ENCODE measurements at places on chromosomes 13 and 19.

DNA sequence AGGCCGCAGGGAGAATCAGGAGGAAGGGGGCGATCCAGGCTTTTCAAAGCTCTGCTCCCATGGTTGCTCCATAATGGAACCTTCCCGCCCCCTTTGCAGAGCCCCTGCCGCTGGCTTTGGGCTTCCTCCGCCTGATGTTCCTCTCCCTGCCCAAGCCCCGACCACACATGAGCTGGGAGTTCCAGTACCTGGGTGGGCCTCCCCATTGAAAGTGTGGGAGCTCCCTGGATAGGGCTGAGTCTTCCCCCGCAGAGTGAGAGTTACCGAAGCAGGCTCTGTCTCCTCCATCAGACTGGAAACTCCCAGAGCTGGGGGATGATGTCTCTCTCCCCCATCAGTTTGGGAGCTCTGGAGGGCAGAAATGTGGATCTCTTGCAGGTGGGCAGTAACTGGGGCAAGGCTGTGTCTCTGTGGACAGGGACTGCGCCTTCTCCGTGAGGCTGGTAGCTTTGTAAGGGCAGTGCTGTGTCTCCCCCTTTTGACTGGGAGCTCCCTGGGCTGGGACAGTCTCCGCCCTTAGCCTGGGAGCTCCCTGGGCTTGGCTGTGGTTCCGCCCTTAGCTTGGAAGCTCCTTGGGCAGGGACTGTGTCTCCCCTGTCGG, 722 bp downstream of the DCAF15 start:
- DNase-seq, result no peak

DNA sequence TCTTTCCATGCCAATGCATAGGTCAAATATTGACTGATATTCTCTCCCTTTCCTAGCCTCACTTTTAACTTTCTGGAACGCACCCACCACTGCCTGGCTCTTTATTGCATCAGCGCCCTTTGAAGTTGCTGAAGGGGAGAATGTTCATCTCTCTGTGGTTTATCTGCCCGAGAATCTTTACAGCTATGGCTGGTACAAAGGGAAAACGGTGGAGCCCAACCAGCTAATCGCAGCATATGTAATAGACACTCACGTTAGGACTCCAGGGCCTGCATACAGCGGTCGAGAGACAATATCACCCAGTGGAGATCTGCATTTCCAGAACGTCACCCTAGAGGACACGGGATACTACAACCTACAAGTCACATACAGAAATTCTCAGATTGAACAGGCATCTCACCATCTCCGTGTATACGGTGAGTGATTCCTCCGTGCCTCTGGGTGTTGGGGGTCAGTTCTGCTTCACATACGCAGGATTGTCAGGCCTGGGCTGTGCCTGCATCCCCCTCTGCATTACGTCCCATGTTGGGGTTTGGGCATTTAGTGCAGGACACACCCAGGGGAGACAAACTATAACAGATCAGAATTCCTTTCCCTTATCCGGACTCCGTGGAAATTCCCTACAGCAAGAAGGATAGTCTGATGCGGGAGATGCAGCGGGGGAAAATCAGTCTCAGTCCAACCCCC, 1.3 kb downstream of the CEACAM21 start:
- DNase-seq, result no peak

DNA sequence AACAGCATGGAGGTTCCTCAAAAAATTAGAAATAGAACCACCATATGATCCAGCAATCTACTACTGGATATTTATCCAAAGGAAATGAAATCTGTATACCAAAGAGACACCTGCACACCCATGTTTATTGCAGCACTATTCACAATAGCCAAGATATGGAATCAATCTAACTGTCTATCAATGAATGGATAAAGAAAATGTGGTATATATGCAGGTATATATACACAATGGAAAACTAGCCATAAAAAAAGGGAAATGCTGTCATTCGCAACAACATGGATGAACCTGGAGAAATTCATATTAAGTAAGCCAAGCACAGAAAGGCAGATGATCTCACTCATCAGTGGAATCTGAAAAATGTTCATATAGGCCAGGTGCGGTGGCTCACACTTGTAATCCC, 2.5 kb downstream of the ZNF780B start:
- no peak for DNase-seq

DNA sequence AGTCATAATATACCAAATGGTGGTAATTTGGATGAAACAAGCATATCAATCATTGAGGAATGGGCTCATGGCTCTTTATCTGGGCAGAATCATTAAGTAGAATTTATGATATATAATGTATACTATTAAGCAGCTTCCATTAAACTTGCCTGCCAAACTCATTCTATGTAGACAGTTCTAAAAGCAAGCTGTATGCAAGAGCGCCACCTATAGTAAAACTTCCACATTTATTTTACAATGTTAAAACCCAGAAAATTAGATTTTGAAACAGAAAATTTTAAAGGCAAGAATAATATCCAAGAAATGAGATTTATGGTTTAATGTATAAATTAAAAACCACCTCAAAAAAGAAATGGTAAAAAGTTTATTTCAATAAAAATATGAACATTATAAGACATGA, 161.5 kb downstream of the MZT1 start:
- no peak for DNase-seq

- no peak for DNase-seq
These were observed 553 bp downstream of the NAPA start for GRCh38 chr19:47514151-47514868.

GRCh38 chr19:6721773-6722172, 1.3 kb upstream of the C3 start:
- no peak for DNase-seq

DNA sequence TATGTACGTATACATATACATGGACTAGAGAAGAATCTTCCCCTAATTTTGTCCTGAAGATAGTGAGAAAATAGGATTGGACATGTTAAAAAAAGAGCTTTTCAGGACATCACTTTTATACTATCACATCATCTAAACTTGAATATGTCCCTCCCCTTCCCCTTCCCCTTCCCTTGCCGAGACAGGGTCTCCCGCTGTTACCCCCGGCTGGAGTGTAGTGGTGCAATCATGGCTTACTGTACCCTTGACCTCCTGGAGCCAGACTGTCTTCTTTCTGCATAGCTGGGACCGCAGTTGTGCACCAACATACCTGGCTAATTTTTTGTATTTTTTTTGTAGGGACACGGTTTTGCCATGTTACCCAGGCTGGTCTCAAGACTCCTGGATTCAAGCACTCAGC, 6.6 kb downstream of the HNRNPM start:
- no peak for DNase-seq

- no peak for DNase-seq
These were observed 169.6 kb downstream of the LACC1 start for GRCh38 chr13:44049081-44049945.

- peak; percentile 38 for DNase-seq
These were observed 19.8 kb upstream of the TCF3 start for GRCh38 chr19:1672038-1672768.

GRCh38 chr13:75480671-75481175, 1.2 kb downstream of the TBC1D4 start:
- peak; percentile 17 for DNase-seq

DNA sequence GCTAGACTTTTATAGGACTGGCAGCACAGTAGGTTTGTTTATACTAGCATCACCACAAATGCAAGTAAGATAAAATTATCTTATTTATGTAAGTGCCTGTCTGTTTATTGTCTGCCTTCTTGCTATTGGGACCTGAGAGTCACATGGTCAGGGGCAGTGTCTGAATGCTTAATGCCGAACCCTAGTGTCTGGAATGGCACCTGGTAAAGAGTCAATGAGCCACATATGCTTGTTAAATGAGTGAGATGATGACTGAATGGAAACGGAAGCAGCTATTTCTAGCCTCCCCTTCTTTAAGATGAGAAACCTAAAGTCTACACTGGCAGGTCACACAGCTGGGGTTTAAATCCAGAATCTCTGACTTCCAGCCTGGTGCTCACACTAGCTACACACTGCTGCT, 92.2 kb downstream of the STOML3 start:
- DNase-seq, result no peak

DNA sequence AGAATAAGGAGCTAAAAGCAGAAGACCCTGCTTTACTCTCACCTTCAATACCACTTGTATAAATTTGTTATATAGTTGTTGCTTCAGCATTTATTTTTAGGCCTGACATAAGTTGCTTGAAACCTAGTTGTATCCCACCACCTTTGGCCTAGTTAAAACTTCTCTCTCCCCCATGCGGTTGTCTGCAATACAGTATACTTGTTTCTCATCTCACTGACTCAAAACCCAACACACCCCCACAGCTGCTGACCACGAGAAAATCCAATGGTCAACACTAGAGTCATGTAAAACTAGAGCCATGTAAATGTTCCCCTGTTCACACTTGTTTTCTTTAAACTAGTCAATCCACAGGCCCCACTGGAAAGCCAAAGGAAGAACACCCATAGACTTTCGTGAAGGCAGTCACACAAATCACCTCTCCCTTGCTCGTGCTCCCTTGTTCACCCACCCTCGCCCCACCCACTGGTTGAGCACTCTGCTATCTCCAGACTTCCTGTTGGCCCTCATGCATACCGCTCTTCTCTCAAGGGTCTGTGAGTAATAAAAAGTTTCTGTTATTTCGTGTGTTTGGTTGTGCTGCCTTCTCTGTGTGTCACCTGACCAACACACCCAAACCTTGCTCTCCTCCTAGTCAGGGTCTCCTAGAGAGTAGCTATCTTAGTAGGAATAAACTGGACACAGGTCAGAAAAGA, 12.9 kb upstream of the CCDC169 start:
- DNase-seq, result no peak

DNA sequence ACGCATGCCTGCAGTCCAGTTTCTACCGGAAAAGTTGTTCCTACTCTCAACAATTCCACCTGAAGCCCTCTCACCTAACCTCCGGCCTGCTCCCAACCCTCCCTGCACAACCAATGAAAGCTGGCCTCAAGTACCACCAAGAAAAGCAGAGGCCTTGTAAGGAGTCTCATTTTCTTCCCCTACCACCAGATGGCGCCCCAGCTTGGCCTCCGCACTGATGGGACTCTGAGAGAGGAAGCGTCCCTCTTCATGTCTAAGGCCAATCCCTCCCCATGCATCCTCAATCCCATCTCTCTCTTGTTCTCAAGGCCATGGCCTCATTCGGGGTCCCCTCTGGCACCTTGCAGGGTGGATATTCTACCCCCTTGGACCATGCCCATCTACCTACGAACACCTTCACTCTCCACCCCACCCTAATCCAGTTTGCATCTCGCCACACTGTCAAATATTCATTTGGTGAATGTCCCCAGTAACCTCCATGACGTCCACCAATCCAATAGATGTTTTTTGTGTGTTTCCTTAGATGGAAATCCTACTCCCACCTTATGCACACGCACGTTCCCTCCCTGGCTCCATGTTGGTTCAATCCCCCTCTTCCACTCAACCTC, 412.8 kb downstream of the ZNF536 start:
- peak; percentile 41 for DNase-seq

DNA sequence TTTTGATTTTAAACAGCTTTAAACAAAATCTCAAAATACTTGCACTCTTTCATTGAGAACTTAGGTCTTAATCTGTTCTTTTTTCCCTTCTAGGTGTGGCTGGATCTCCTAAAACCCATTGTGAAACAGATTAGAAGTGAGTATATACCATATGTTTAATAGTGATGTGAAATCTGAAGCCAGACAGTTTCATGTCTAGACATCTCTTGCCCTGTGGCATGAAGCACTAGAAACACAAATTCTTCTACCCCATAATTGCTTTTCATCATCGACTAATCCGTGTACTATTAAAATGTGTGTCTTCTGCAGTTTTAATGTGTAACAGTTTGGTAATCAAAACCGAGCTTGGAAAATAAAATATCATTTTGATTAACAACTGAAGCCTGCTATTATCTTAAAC, 188.2 kb upstream of the RNF113B start:
- DNase-seq, result no peak

DNA sequence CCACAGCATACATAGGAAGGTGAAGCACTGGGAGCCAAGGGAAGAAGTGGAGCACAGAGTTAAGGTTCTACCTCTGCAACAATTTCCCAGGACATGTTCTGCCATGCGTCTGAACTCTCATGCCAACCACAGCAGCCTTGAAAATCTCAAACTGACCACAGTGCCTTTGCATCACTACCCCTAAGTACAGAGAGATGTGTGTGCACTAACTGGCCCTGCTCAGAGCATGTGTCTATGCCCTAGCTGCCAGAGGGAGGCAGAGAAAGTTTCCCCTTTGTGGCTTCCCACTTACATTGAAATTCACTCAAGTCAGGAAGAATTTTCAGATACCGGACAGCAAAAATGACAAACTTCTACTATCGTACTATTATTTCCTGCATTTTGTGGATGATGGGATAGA, 26.8 kb upstream of the WDFY2 start:
- no peak for DNase-seq

DNA sequence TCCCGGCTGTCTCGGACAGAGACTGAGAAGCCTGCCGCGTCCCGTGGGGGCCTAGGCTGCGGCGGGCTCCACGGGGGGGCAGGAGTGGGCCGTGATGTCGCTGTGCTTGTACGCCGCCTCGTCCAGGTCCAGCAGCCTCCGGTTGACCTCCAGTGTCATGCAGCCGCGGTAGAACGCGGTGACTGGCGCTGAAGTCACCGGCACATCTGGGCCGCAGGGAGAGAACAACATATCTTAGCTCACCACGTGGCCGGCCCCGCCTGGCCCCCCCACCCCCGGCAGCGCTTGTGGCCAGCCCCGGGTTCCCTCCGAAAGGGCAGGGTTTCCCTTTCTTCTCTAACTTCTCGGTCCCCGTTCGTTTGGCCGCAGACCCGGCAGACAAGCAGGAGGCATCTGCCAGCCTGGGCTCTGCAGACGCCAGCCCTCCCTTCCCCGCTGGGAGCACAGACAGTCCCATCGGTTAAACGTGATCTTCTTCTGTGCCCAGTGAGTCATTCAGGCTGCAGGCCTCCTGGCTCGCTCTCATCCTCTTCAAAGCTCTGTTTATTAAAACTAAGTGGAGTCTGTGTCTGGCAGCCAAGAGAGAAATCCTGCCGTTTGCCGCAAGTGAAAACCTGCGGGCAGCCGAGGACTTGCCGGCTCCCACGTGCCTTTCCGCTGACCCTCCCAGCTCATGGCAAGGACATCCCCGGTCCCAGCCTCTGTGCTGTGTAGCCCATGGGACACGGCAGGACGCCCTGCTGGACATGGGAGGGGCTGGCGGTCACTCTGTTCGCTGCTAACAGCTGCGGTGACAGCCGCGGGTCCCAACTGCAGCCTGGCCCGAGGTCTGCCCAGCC, 42.8 kb downstream of the GAS6 start:
- no peak for DNase-seq

GRCh38 chr13:78881054-78881453, 222.1 kb upstream of the OBI1 start:
- DNase-seq, result no peak

GRCh38 chr13:97938706-97939475, 14.6 kb upstream of the IPO5 start:
- DNase-seq, result no peak

GRCh38 chr13:44397766-44398223, 24.2 kb downstream of the SERP2 start:
- DNase-seq, result no peak

- DNase-seq, result no peak
These were observed 2.1 kb upstream of the PNMA8B start for GRCh38 chr19:46497773-46498172.

GRCh38 chr19:56174550-56174949, 1.3 kb upstream of the GALP start:
- DNase-seq, result no peak
